ENCODE measurements at places on chromosomes 4 and X.
A peak's percentile ranks its signal among the peaks of the same experiment; 100 is the strongest.

GRCh38 chr4:732911-733630 is 27.4 kb downstream of the PCGF3 start:
- DNase-seq, result no peak

DNA sequence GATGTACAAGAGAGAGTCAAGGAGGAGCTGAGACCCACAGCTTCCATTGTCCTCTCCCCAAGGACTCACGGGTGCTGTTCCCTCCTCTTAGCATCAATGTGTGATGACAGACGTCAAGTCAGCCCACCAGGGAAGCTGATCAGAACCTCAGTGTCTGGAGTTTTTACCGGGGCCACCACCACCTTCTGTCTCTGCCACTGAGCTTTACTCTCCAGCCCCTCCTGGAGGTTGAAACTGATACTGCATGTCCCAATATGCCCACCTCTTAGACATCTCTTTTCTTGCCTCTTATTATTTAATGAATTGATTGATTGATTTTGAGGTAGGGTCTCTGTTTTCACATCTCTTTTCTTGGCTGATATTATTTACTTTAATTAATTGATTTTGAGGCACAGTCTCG is 10.3 kb upstream of the AKAP17A start:
- peak; percentile 44 for DNase-seq

GRCh38 chr4:158169506-158169905 is 3.3 kb downstream of the GASK1B start:
- no peak for DNase-seq

DNA sequence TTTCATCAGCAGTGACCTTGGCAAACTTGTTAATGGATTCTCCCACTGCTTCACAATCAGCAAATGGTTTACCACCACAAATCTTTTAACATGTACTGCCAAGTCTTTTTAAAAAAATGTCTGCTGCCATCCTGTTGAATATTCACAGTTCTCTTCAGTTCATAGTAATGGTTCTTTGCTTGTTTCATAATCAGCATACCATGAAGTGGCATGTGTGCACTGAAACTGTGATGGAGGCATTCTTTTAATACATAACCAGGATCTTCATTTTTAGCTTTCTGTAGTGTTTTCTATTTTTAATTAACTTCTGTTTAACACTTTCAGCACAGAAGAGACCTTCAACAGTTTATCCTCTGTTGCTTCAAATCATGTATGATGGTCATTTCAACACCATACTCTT is 230.1 kb upstream of the ARSJ start:
- DNase-seq, result no peak

GRCh38 chr4:187174749-187175148 is 451.1 kb upstream of the FAT1 start:
- no peak for DNase-seq

GRCh38 chrX:72475338-72475737 is 97.3 kb downstream of the HDAC8 start:
- DNase-seq, result no peak

Measured in stimulated activated CD8-positive, alpha-beta memory T cell treated with anti-CD3 and anti-CD28 coated beads, Interleukin-2, amount 100 ng/mL, for 1 hour (primary cell).